ENCODE measurements at places on chromosomes 7 and 10.
A peak's percentile ranks its signal among the peaks of the same experiment; 100 is the strongest.

DNA sequence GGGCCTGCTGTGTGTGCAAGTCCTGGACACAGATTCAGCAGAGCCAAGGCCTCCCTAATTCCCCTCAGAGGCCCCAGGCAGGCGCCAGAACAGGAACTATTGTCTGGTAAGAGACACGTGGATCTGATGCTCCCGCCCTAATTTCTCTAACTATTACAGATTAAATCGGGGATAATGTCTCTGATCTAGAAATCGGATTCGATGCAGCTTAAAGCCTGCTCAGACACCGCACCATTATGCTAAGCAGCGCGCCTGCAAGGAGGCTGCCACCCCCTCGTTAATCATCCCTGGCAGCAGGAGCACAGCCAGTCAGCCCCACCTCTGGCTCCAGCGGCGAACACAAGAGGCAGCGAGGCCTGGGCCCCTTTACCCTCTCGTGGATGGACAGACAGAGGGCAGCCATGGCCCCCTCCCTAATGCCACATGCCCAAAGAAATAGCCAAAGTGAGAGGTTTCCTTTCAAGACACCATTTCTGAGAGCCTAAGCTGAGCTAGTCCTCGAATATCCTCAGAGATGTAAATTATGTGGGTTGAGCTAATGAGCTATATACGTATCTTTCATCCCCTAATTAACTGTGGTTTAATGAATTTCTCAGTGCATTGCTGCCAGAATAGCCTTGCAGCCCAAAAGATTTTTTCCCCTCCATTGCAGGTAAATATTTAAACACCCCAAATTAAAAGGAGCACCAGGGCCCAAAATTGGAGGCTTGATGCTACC is 122.1 kb downstream of the GRID1 start:
- DNase-seq, result no peak

DNA sequence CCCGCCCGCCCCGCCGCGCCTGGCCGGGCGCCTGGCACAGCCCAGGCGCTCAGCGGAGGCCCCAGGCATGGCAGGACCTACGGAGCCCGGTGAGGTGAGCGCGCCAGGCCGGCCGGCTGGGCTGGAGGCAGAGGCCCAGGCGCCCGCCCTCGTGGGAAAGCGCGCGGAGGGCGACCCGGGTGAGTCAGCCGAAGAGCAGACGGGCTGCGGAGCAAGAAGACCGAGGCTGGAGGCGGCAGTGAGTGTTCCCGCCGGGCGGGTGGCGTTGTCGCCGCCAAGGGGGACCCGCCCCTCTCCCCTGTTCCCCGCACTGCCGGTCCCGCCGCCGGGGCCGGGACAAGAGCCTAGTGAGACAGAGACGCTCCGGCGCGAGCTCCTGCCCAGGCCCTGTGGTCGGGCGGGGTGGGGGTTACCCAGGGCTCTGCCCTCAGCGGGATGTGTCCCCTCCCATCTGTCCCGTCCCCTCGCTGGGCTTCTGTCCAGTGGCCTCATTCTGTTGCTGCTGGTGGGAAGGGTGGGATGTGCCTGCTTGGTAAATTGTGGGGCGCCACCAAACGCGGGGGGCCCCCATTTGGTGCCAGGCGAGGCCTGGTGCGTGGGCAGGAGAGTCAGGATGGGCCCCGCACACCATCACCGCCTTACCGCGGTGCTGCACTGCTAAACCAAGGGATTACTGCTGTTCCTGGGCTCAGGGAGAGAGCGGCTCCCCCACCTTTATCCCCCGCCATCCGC is 17.0 kb upstream of the NODAL start:
- no peak for DNase-seq

GRCh38 chr10:103812004-103812403 is 43.4 kb downstream of the SH3PXD2A start:
- no peak for DNase-seq

GRCh38 chr10:11012421-11013295 is 5.0 kb upstream of the CELF2 start:
- no peak for DNase-seq

DNA sequence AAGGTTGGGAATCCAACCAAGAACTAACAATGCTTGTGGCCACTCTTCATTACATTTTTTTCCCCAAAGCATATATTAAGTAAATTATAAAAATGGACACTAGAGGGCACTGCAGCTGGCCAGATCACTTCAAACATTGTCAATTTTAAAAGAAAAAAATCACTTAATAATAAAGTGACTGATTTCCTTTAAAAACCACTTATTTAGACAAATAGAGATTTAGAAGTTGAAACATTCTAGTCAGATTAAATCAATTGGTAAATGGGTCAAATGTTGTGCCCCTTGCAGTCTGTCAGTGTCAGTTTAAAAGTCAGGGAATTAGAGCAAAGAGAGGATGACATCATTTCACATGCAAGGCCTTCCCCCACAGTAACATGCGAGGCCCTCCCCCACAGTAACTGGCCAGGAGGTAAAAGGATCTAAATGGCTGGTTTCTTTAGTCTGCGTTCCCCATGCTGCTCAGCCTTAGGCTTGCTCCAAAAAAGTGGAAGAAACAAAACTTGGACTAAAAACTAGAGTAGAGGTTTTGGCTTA is 177.9 kb downstream of the SKAP2 start:
- DNase-seq, result no peak

GRCh38 chr10:89085153-89085552 is 94.6 kb downstream of the FAS start:
- DNase-seq, result no peak

- DNase-seq, result no peak
Observed at GRCh38 chr10:60575105-60575504, 185.4 kb upstream of the ANK3 start.

DNA sequence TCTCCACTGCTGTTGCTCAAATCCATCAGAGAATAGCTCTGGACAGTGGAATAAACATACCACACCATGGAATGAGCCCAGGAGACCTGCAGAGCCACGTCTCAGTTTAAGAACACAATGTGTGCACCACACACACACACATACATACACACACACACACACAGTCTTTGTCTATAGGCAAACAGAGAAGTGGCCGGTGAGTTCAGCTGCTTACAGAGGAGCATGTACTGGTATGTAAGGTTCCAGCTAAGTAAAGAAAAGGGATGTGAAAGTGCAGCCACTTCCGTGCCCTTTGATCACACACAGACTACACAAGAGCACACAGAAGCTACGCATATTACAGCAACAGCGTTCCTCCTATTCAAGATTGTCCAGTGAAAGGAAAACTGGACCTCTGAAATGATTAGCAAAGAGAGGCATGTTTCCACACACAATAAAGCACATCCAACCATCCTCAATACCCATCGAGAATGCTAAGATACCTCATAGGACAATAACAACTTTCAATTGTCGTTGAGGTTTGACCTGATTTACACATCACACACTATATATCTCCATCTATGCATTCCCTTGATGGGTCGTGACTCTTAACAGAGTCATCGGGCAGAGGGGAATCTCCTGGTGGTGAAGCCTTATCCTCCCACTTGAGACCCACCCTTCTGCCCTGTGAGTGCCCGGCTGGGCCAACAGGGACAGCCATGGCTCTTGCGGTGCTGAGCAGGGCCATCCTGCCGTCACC is 23.6 kb downstream of the SLC35B4 start:
- DNase-seq, result peak; percentile 69

- DNase-seq, result no peak
Observed at GRCh38 chr7:40899636-40900507, 765.1 kb downstream of the SUGCT start.

GRCh38 chr7:2416063-2416462 is 12.7 kb downstream of the CHST12 start:
- no peak for DNase-seq

DNA sequence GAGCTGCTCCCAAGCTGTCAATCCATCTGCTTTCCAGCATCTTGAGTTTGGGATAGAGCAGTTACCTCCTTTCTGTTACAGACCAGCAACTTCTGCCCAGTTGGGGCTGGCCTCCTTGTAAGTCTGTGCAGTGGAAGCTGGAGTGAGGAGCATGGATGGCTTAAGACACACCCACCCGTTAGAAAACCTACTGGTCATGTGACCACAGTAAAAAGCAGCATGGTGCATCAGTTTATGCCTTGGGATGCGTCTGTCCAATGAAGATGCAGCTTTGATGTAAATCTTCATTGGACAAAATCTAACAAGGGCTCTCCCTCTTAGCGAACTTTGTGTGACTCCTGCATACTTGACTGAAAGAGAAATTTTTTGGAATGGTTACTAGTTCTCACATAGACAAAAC is 453.5 kb downstream of the TYW1 start:
- DNase-seq, result no peak

GRCh38 chr7:3234851-3235250 is 66.2 kb upstream of the SDK1 start:
- DNase-seq, result no peak

DNA sequence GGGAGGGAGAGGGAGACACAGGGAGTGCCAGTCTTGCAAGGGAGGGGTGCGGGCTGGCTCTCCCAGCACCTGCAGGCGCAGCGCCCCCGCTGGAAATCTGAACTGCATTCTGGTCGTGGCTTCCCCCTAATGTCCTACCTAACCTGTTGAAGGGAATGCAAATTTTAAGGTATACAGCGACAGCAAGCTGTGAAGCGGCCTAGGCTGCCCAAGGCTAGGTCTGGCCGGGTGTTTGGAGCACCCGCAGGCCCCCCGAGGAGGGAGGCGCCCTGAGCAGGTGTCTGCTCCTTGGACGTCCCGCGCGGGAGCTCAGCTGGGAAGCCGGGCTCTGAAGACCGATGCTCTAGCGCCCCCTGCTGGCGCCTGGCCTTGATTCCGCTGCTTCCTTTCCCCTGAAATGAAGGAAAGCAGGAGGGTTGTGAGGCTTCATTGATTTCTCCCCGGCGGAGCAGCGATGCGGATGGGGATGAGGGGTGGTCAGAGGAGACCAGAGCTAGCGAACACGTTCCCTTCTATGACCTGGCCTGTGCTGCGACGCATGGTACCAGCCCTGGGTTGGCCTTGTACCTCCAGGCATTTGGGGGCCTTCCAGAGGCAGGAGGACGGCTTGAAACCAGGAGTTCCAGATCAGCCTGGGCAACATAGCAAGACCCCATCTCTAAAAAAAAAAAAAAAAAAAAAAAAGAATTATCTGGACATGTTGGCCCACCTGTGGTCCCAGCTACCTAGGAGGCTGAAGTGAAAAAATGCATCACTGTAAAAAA is 601.3 kb downstream of the GALNT17 start:
- DNase-seq, result peak; percentile 79

DNA sequence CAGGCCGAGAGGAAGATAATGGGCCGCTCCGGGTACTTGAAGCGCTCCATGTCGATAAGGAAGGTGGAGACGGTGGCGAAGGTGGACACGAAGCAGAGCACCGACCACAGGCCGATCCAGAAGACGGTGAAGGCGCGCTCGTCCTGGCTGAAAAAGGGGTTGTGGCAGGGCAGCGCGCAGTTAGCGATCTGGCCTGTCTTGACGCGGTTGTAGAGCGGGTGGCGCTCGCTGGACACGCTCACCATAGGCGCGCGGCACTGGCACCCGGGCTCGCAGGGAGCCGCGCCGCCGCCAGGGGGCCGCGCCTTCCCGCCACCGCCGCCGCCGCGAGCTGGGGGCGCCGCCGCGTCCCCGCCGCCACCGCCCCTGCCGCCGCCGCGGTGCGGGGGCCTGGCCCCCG is 1.6 kb downstream of the FZD8 start:
- peak; percentile 82 for DNase-seq

DNA sequence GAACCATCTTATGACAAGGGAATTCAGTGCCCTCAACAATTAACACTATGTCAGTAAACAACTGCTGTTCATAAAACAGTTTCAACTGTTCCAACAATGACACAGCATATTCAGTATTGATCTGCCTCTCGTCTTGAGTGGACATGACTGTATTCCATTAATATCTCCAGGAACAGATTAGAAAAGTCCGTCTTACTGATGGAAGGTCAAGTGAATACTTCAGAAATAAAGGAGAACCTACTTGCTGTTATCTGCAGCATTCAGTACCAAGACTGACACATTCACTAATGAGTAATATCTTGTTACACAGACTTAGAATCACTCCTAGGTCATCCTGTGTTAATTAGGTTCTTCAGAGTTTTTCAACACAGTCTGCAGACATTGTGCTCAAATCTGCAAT is 12.1 kb downstream of the KBTBD2 start:
- DNase-seq, result no peak

DNA sequence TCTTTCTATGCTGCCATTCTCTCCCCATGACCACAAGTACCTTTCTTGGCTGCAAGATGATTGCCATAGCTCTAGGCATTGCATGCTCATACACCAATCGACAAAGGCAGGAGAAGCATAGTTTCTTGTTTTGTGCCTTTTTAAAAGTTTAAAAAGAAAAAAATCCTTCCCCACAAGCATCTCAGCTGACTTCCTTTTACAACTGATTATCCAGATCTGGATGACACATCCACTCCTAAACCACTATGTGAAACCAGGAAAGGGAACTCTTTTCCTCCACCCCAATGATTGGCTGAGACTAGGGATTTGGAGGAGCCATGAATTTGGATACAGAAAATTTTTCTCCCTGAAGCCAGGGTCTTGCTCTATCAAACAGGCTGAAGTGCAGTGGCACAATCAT is 14.5 kb upstream of the LRRC4 start:
- DNase-seq, result no peak

GRCh38 chr10:8058274-8059111 is 4.0 kb downstream of the GATA3 start:
- no peak for DNase-seq

DNA sequence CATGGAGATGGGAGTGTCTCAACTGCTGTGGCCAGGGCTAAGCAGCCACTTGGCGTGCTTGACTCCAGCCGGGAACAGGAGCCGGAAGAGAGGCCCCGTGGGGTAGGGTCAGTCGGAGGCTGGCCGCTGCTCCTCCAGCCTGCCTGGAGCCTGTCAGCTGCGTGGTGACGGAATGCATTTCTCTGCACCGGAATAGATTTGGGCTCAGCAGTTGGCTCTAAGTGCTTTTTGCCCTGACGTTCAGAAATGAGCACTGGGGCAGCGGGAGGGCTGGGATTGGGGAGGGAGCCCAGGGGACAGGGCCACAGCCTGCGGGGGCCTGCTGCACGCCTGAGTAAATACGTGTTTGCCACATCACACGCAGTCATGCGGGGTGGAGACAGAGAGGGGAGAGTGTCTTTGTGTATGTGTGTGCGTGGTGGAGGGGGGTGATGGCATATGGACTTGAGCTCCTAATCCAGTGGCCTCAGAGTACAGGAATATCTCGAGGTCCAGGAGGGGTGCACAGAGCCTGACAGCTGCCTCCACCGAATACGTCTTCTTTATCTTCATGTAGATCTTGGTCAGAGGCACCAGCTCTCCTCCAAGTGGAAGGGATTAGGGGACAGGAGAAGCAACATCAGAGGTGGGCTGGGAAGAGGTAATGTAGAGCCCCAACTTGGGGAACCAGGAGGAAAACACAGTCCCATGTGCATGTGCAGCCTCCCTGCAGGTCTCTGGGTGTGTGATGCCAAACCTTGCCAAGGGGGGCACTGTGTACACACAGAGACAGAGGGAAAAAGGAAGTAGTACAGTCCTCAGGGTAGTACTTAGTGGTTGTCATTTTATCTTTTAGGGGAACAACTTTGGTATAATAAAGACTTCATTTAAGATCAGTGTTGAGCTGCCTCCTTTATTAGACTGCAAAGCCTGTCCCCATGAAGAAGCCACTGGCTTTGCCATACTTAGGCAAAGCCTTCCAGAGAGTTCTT is 151.4 kb downstream of the CDH23 start:
- DNase-seq, result peak; percentile 51

GRCh38 chr7:122702872-122703510 is at the start of gene RNF148:
Gene RNF148 (minus strand): TSS chr7:122702922. CDS start chr7:122702750, 172 bp downstream.
- no peak for DNase-seq
